ENCODE measurements at places on chromosomes 7 and 10. TPM values are rescaled to one million over a fixed set of nuclear protein-coding genes. Genes with fewer than 3 reads are reported as not detected.

The RBP3 gene
- polyA plus RNA-seq, result not detected

The MACROH2A2 gene
- 17.4 TPM for polyA plus RNA-seq

The SUFU gene
- polyA plus RNA-seq, result 2.9 TPM

The TMEM184A gene
- polyA plus RNA-seq, result 80.2 TPM

The BMPER gene
- 0.19 TPM for polyA plus RNA-seq

The CHAT gene
- polyA plus RNA-seq, result not detected

The DENND10 gene
- polyA plus RNA-seq, result 26.2 TPM

The NRG3 gene
- polyA plus RNA-seq, result 0.01 TPM

The CPA1 gene
- polyA plus RNA-seq, result 1.1 TPM

The PAPOLB gene
- polyA plus RNA-seq, result not detected
